ENCODE measurements at places on chromosomes 6 and 20.

DNA sequence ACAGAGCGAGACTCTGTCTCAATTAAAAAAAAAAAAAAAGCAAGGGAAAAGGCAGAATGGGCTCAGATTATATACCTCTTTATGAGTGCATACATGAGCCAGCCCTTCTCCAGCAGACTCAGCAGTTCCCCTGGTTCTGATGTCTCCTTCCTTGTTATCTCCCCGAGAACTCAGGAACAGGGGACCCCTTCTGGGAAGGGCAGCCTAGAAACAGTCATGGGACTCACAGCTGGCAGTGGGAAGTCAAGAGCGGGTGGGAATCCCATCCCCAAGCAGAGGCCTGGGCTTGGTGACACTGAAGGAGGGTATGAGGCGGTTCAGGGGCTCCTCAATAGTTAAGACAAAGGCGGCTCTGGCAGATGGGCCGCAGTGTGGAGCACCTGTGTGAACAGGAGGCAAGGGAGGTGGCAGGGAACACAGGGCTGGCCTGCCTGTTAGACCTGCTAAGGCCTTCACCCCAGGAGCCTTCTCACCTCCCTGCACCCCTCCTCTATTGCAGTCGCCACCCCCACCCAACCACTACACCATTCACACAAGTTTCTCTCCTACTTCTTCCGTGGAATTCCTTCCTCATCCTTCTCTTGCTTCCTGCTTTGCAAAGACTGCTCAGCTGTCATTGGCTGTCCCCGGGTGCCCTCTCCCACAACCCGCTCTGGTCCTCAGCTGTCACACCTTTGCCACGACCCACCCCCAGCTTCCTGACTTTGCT, 29.7 kb upstream of the MDFI start:
- DNase-seq, result no peak

- DNase-seq, result no peak
Observed at GRCh38 chr20:24895898-24896658, 53.0 kb upstream of the CST7 start.

GRCh38 chr6:11710311-11710761, 68.3 kb downstream of the ADTRP start:
- DNase-seq, result no peak

GRCh38 chr20:36854348-36855240, 21.3 kb upstream of the TLDC2 start:
- DNase-seq, result peak; percentile 19

DNA sequence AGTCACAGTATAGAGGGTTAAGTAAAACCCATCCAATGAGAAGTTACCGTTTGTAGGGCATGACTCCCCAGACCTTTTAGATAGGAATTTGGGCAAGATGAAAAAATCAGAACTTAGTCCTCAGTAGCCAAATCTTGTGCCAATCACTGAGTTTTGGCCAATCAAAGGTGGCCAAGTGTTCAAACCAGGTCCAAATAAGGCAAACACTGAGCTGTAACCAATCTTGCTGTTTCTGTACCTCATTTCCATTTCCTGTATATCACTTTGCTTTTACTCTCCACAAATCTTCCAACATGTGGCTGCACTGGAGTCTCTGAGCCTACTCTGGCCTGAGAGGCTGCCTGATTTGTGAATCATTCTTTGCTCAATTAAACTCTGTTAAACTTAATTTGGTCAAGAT, 81.8 kb upstream of the GPR6 start:
- DNase-seq, result no peak

GRCh38 chr20:46948081-46948480, 53.4 kb downstream of the EYA2 start:
- no peak for DNase-seq

DNA sequence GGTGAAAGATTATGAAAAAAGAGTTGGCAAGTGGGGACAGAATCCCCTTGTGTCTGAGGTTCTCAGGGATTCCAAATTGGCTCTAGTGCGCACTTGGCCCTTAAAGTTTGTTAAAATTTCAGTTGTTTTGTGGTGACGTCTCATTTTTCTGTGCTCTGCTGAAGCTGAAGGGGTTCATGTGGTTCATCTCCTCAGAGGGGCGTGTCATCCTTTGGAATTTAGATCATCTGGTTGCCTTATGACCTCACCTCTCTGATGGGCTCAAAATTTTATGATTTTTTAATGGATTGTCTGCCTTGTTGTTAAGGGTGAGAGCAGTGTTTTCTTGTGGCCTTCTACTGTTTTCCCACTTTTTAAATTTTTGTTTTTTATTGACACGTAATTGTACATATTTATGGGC, 20.3 kb downstream of the CYB5R4 start:
- DNase-seq, result no peak

DNA sequence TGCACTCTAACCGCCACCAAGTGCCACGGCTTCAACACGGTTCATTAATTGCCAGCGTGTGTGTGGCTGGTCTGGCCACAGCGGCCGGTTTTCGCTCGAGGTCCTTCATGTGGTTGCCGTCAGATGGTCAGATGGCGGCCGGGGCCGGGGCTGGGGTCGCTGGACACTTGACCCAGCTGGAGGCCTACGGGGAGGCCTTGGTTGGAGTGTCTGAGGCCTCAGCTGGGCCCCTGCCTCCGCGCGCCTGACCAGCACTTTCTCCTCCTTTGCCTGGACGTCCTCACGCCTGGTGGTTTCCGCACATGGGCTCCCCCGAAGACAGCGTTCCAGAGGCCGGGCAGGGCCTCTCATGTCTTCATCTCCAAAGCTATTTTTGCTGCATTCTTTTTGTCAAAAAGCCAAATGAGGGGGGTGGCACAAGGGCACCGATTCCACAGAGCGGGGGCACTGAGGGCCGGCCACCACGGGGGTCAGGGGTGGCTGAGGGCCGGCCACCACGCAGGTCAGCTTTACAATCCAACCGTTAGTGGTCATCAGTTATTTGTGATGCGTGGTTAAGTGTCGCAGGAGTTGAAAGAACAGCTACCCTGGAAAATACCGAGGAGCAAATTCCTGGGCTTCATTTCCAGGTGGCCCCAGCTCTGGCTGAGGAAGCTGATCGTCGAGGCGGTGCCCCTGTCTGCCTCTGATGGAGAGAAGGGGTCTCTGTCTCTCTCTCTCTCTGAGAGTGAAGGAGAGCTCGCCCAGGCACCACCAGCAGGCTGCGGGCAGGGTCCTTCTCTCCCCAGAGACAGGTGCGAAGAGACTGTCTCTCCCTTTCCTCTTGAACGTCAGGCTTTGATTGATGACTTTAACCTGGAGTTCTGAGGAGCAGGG, 50.5 kb upstream of the FRMD1 start:
- no peak for DNase-seq

DNA sequence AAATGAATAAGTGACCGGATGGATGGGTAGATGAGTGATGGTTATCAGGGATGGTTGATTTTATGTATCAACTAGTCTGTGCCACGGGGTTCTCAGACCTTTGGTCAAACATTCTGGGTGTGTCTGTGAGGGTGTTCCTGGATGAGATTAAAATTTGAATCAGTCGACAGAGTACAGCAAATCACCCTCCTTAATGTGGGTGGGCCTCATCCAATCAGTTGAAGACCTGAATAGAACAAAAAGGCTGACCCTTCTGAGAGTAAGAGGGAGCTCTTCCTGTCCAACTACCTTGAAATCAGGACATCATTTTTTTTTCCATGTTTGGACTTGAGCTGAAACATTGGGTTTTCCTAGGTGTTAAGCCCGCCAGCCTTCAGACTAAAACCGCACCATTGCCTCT, 136.4 kb upstream of the ATXN1 start:
- DNase-seq, result no peak

Measured in muscle of leg (tissue), 16 donors.